ENCODE measurements at places on chromosomes 4 and X.

DNA sequence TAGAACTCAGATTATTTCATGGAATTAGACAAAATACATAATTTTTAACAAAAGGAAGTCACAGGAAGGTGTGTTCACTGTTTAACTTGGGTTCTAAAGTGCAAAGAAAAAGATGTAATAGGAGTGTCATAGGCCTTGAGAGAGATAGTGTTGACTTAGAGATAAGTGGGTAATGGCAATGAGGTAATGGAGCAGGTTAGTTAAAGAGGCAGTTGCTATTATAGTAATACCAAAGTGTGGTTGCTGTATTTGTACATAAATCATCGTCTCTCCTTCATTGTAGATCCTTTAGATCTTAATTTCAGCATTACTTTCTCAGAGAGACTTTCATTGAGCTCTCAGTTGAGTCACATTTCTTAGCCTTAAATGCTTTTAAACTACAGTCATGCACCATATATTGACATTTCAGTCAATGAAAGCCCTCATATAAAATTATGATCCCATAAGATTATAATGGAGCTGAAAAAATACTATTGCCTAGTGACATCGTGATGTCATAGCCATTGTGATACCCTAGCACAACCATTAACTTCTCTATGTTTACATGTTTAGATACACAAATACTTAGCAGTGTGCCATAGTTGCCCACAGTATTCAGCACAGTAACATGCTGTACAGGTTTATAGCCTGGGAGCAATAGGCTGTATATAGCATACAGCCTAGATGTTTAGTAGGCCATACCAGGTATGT is 245.4 kb downstream of the ADGRL3 start:
- no peak for DNase-seq

GRCh38 chr4:42637867-42638266 is 19.0 kb downstream of the ATP8A1 start:
- no peak for DNase-seq

DNA sequence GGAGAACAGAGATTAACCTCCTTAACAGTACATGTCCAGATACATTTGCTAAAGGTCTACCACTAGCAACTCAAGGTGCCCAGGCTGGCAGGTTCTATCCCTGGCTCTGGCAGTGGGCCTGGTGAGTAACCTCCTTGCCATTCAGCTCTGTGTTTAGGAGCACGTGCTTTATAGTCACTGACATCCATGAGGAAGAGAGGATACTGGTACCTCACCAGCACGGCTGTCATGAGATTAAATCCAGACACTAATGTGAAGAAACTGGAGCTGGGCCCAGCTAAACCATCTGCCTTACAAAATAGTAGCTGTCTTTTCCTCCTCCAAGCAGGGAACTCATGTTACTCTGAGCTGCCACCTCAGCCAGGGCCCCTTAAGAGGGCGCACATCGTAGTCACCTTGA is 45.3 kb downstream of the GPRASP3 start:
- no peak for DNase-seq

DNA sequence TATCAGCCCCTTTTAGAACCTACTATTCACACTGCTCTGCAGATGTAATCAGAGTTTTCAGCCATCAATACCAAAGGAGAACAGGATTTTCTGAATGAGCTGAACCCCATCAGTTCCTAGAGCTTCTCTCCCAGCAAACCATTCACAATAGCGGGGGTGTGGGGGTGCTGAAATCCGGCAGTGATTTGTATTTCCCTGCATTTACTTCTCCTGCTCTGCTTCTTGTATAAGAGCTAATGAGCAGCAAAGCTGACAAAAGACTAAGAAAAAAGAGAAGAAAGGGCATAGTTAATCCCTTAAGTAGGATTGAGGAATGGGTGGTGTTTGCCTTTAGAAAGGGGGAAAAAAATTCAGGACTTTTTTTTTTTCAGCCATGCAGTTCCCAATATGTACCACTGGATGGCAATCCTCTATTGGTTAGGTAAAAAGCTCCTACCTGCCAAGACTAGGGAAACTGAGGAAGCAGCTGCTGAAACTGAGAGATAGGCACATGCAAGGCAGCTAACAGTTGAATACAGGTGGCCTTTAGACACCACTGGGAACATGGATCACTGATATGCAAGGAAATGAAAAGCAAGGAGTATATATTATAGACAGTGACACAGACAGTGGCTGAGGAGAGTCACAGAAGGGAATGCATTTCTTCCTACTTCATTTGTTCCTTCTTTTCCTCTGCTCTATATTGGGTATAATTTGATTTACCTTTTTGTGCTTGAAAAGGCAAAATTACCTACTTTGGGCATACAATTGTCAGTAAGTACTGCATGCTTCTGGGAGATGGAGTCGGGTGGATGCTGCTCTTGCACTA is 217.9 kb downstream of the HS6ST2 start:
- no peak for DNase-seq

- no peak for DNase-seq
Measured at GRCh38 chr4:26860922-26861433, 337 bp downstream of the STIM2 start.

- DNase-seq, result no peak
Measured at GRCh38 chr4:132767901-132768300, 381.2 kb upstream of the PCDH10 start.

DNA sequence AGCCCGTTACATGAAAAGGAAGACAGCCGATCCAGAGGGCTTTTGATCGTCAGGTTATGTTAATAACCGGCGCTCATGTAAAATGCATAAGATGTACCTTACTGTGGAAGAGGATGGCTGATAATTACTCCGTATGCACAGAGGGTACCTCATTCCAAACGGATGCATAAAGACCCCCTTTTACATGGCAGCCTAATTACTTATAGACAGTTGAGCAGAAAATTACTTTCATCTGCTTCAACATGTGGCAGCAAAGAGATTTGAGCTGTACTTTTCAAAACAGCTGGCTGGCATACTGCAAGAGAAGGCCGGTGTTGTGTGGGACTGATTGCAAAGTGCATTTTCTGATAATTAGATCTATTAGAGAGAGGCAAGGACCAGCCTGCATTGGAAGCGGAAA is 103.4 kb downstream of the SHOX start:
- DNase-seq, result no peak

- no peak for DNase-seq
Measured at GRCh38 chr4:187212446-187213080, 488.9 kb upstream of the FAT1 start.

DNA sequence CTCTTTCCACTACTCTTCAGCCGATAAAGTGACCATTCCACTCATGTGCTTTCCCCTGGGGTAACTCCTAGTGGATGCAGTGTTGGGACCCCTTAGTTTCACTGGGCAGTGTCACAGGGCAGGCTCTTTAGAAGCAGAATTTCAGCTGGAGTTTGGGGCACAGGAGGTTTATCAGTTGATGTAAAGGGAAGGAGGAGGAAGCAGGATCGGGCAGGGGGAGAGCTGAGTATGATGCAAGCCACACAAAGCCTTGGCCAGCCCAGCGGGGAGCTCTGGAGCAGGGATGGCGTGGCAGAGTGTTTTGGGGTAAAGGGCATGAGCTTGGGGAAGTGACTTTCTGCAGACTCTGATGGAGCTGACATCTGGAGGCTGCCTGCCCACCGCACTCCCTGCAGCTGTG is 19.3 kb downstream of the WDR13 start:
- DNase-seq, result no peak

- DNase-seq, result no peak
Measured at GRCh38 chrX:130285069-130285620, 16.4 kb upstream of the ZNF280C start.

GRCh38 chr4:59380841-59381366 is 1819.2 kb upstream of the ADGRL3 start:
- no peak for DNase-seq

- DNase-seq, result no peak
Measured at GRCh38 chr4:16812041-16812440, 86.4 kb downstream of the LDB2 start.

DNA sequence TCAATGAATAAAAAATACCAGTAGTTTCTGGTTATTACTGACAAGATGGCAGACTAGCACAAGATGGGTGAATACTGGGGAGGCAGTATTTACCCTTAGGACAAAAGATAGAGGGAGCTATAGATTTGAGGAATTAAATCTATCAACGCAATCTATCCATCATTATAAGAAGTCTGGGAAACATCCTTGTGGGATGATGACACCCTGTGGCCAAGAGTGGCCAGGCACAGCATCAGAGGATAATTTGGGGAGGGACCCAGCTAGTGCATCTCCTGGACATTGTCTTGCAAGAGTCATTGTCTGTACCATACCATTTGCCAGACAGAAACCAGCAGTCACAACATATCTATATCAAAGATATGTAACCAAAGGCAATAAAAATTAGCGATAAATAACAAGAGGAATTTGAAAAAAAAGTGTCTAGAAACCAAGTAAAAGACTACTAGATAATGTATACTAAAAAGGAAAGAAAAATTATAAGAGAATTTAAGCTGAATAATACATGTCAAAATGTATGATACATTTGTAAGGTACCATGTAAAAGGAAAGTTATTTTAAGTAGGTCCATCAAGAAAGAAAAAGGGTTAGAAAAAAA is 22.9 kb downstream of the KCTD8 start:
- no peak for DNase-seq

DNA sequence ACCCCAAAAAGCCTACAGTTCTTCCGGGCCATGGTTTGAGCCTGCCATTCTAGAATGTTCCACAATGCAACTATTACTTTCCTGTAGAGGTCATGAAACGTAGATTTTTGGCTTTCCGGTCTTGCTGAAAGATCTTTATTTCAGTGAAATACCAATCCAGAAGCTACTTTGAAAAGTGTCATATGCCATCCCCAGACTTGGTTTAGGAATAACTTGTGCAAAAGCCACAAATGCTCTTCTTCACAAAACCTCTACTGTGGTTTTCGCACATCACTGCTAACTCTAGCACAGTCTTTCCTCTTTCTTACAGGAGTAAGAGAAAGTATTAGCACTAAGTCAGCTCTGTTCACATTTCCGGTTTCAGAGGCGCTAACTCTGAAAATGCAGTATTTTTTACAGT is 12.7 kb upstream of the CD40LG start:
- no peak for DNase-seq

DNA sequence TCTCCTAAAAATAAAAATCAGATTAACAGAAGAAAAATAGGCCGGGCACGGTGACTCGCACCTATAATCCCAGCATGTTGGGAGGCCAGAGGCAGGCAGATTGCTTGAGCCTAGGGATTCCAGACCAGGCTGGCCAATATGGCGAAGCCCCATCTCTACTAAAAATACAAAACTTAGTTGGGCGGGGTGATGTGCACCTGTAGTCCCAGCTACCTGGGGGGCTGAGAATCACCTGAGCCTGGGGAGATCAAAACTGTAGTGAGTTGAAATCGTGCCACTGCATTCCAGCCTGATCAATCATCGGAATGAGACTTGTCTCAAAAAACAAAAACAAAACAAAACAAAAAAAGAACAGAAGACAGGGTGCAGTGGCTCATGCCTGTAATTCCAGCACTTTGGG is 32.8 kb upstream of the NOCT start:
- no peak for DNase-seq

DNA sequence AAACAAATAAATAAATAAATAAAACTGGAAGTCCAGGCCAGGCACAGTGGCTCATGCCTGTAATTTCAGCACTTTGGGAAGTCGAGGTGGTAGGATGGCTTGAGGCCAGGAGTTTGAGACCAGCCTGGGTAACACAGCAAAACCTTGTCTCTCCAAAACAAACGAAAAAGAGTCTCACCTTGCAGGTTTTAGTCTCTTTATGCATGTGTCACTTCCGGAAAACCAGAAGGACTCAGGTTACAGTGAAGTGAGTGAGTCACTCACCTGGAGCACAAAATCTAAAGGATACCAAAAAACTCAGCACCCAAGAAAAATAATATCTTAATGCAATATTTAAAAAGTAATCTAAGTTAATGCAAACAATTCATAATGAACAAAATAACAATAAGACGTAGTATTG is 20.1 kb upstream of the SLC34A2 start:
- DNase-seq, result no peak

DNA sequence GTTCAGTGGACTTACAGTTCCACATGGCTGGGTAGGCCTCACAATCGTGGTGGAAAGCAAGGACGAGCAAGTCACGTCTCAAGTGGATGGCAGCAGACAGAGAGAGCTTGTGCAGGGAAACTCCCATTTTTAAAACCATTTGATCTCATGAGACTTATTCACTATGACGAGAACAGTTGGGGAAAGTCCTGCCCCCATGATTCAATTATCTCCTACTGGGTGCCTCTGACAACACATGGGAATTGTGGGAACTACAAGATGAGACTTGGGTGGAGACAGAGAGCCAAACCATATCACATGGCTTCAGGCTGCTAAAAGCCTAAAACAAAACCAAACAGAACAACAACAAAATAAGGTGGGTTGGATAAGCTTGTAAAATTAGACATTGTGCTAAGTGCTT is 194.4 kb upstream of the CPEB2 start:
- no peak for DNase-seq

DNA sequence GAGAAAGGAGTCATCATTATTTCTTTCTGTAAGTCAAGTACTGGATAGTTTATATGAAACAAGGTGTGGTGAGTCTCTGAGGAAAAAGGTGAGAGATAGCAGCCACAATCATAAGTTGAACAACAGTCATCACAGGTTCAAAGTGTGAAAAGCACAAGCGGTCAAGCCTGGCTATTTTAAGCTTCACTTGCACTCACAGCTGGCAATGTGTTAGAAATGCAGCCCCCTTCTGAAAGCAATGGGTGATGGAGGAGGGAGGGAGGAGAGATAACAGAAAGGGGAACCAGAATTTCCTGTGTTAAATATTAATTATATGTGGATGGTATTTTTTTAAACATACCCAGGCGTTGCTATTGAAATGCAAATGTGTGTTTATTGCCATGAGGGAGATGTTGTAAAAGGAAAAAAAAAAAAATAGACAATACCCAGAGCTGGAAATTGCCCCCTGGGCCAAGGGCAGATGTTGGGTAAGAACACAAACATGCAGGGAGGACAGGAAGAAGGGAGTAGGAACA is 26.9 kb upstream of the BMP3 start:
- no peak for DNase-seq

- no peak for DNase-seq
Measured at GRCh38 chr4:48698029-48698971, 81.8 kb downstream of the FRYL start.

DNA sequence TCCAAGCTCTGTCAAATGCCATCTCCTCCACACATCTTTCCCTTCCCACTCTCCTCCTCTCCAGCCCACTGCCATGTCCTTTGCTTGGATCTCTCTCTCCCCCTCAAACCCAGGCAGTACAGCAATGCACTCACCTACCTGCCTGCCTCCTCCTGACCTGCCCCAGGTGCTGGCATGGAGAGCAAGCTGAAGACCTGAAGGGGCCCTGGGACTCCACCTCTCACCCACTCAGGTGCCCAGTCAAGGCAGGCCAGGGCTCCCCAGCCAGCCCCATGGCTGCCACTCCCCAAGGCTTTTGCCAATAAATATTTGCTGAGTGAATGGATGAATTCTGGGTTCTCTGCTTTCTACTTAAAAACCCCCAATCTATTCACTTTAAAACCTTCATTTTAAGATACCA is 12.6 kb upstream of the PHKA2 start:
- no peak for DNase-seq

- no peak for DNase-seq
Measured at GRCh38 chrX:149618871-149619270, 12.7 kb downstream of the TMEM185A start.

- DNase-seq, result no peak
Measured at GRCh38 chr4:89894649-89895550, at the start of gene MMRN1. Gene MMRN1, plus strand, starts transcription at chr4:89894854. Its CDS starts 118 bp downstream, at chr4:89894972.
